Fibroblast of the aortic adventitia (primary cell): ENCODE measurements at places on chromosomes 7 and 10.

DNA sequence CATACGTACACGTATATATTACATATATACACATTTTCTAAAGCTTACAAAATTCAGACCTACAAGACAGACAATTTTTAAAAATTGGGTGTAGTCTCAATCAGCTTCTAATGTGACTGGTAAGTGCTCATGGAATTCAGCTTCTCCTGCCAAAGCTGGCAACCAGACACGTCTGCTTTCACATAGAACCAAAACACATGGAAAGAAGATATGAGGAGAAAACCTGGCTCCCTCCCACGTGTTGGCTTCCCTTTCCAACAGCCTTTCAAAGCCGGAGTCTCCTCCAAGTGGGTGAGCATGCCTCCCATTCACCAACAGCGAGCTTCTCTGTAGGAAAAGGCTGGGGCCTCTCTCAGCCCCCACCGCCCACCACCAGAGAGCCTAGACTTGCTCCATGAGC, 33.4 kb downstream of the CDCA7L start:
- DNase-seq: peak; percentile 92

DNA sequence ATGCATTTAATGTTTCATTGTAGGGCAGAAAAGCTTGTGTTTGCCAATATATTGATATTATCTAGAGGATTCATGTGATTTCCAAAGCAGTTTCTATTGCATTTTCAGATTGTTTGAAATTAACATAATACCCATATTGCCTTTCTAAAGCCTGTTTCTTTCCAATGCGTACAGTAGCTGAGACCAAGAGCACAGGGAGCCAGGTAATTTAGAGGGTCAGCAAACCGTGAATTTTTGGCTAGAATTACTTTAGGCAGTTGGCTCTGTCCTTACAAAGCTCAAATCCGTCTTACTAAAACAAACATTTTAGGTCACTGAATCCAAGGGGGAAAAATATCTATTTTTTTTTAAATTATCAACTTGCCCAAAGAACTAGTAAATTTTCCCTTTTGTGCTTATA, 604.9 kb upstream of the ADARB2 start:
- DNase-seq: no peak

- DNase-seq: peak; percentile 37
Observed at GRCh38 chr10:113666682-113667252, 2.9 kb upstream of the NRAP start.

DNA sequence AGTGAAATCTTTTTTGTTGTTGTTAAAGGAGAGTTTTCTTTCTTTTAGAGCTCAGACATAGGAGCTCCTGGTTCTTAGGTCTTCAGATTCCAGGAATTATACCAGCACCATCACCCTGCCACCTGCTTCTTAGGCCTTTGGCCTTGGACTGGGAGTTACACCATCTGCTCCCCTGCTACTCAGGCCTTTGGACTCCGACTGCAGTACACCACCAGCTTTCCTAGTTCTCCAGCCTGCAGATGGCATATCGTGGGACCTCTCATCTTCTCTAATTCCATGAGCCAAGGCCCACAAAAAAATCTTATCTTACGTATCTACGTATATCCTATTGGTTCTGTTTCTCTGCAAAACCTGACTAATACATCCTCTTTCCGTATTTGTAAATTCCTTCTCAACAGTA, 5.1 kb upstream of the TACC2 start:
- no peak for DNase-seq

- no peak for DNase-seq
Observed at GRCh38 chr10:88840104-88840503, 11.5 kb downstream of the ANKRD22 start.

- no peak for DNase-seq
Observed at GRCh38 chr10:131722121-131722520, 178.7 kb upstream of the PPP2R2D start.

- no peak for DNase-seq
Observed at GRCh38 chr7:150403376-150404171, 24.4 kb downstream of the ZNF775 start.

- no peak for DNase-seq
Observed at GRCh38 chr7:8913682-8914081, 480.3 kb downstream of the NXPH1 start.

- DNase-seq: peak; percentile 29
Observed at GRCh38 chr7:44615149-44615611, 8.8 kb downstream of the OGDH start.

- DNase-seq: no peak
Observed at GRCh38 chr10:130757821-130758489, 553.6 kb downstream of the TCERG1L start.

GRCh38 chr7:90749262-90749661, 153.1 kb downstream of the CDK14 start:
- no peak for DNase-seq

DNA sequence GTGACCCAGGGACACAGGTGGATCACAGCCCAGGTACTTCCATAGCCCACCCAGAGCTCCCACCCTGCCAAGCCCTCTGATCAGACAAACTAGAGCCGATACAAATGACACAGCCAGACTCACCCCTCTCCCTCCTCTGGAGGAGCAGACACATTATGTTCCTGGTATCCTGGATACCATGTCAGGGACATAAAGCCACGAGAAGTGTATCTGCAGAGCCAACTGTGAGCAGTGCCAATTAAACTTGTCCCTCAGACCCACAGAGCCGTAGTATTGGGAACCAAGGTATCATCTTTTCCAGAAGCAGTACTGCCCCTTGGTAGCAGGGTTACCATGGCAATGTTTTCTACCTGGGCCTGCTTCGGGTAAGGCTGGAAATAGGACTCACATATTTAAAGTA, 47.3 kb upstream of the CPXM2 start:
- DNase-seq: no peak

DNA sequence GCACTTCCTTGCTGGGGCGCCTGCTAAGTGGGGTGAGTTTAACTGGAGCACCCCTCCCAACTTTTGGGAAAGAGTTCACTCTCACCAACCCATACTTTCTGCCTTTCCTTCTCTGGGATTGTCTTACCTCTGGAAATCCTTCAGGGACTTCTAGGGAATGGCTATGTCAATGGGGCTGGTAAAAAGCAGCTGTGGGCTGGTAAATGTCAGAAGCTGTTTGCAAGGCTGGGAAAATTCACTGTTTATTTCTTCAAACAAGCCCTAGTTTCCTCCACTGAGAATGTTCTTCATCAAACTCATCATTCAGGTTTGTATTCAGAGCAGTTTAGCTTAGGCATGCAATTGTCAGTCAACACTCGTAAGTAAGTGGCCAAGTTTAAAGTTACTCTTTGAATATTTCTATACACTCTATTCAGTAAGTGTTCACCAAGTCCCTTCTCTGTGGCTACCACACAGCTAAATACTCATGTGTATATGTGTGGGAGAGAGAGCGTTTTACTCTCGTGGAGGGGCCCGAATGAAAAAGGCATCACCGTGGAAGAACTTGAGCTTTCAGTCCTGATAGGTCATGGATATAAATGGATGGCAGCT, 654.8 kb downstream of the LRMDA start:
- no peak for DNase-seq

DNA sequence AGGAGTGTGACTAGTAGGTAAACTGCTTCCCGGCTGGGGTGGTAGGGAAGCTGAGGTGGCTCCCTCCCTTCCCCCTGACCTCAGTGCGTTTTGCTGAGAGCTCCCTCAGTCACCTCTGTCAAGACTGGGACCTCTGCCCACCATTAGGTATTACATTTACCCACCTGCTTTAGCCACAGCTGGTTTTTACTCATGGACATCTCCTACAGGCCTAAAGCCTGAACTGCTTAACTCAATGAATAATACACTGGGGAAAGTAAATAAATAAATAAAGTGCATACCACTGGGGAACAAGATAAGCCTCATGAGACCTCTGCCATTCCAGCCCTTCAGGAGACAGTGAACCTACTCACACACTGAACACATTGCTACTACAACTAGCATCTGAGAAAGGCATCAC, 38.9 kb upstream of the CDK13 start:
- no peak for DNase-seq

DNA sequence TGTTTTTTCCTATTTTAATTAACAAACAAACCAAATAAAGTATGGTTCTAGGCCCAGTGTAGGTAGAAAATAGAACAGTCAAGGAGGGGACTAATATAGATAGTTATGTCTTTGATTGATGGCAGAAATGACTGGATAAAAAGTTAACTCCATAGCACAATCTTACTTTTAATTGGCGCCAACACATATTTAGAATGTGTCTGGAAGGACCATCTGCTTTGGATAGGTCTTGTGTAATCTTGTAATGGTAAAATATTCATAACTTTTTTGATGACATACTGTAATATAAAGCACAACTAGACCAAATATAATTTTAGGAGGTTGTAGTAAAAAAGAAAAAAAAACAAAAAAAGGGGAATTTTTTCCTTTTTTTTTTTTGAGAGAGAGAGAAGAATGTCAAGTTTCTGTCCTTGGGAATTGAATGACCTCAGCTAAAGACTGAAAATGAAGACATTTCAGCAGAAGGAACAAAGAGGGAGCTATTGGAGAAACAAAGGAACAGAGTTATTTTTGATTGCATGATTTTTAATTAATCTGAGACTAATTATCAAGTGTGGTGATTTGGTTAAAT, 193.7 kb downstream of the CDK14 start:
- DNase-seq: no peak

DNA sequence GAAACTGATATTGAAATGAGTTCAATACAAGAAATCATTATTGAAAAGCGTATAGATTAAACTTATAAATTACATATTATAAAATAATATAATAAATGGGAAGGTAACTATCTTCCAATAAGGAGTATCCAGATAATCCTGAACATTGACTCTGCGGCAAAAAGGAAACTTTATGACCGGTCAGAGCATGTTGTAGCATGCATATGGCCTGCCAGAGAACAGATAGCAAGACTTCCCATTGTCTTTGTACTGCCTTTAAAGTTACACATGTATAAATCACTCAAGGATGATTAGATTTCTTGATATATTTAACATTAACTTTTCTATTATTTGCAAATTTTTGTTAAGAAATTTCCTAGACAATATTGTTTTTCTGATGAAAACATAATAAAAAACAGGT, 56.2 kb upstream of the ETV1 start:
- no peak for DNase-seq
